ENCODE measurements at places on chromosomes 4 and X. TPM values are rescaled to one million over a fixed set of nuclear protein-coding genes. Genes with fewer than 3 reads are reported as not detected.

- no peak for ATAC-seq
Observed at GRCh38 chrX:154325541-154325940, 29.9 kb downstream of the TKTL1 start.

The BEX2 gene
- 2.4 TPM for total RNA-seq

- ATAC-seq = no peak
Observed at GRCh38 chr4:162104459-162105124, 59.2 kb downstream of the FSTL5 start.

- ATAC-seq = no peak
Observed at GRCh38 chrX:38313190-38313589, 14.1 kb downstream of the RPGR start.

DNA sequence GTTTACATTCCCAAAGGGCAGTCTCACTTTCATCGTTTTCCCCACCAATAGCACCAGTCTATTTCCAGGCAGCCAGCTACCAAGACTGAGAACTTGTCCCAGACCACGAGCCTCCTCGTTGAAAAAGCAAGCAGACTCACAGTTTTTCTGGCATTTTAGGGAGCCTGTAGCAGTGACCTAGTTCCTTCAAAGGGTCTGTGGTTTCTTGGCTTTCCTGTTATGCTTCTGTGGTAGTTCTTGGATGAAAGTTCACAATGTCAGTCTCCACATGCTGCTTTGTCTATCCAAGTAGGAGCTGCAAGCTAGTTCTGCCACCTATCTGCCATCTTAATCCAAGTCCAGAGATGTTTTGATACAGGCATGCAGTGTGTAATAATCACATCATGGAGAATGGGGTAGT is 151.6 kb upstream of the ZC4H2 start:
- ATAC-seq = no peak

The FMR1NB gene
- total RNA-seq = not detected

The AMTN gene
- total RNA-seq = 55.5 TPM

- ATAC-seq = peak; percentile 93
Observed at GRCh38 chr4:7434766-7435150, at the start of gene PSAPL1. TSS of gene PSAPL1 (minus strand) at chr4:7434930. CDS start at chr4:7434879, 51 bp downstream.

The RAB39B gene
- total RNA-seq = 20.9 TPM

The ZNF280C gene
- 8.5 TPM for total RNA-seq

GRCh38 chr4:148254621-148255343 is 187.4 kb downstream of the NR3C2 start:
- ATAC-seq = no peak

DNA sequence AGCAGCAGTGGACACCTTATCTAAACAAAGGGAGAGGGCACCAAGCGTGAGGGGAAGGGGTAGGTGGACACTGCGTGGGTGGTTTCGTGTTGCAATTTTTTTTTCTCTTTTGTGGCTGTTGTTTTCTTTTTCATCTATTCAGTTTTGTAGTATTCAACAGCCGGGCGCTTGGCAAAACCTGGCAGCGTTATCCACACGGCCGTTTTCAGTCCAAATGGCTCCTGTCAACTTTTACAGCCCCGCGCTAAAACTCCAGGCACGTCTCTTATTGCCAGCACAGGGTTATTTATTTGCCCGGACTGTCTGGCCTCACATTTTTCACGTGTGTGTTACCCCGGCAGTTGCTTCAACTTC is 192.2 kb downstream of the BCOR start:
- ATAC-seq = peak; percentile 66

- ATAC-seq = no peak
Observed at GRCh38 chr4:33989820-33990443, 2254.4 kb downstream of the ARAP2 start.

DNA sequence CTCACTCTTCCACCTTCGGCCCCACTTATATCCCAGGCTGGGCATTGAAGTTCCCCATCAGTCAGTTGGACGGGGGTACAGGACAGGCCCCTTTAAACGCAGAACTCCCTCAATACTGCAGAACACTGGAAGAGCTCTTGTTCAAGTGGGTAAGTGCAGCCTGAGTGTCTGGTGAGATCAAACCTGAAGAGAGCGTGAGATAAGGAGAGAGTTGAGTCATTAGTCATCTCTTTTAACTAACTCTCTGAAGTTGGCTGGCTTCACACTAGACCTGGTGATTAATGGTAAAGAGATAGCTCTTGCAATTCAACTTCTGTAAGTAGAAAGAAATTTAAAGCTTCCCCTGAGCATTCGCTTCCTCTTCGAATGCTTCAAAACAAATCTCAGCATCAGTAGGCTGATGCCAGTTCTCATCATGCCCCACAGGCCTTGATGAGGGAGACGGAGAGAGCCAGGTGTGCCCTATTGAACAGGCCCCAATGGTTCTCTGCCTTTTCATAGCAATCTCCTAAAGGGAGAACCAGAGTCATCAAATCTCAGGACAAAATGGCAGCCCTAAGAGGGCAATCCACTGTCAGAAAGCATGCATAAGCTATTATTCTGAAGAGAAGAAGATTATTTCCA is 41.0 kb upstream of the JADE1 start:
- no peak for ATAC-seq

GRCh38 chrX:3379111-3379510 is 32.7 kb upstream of the MXRA5 start:
- no peak for ATAC-seq

The TRIM75 gene
- total RNA-seq = 0.18 TPM

The MAGEA9B gene
- 0.21 TPM for total RNA-seq

DNA sequence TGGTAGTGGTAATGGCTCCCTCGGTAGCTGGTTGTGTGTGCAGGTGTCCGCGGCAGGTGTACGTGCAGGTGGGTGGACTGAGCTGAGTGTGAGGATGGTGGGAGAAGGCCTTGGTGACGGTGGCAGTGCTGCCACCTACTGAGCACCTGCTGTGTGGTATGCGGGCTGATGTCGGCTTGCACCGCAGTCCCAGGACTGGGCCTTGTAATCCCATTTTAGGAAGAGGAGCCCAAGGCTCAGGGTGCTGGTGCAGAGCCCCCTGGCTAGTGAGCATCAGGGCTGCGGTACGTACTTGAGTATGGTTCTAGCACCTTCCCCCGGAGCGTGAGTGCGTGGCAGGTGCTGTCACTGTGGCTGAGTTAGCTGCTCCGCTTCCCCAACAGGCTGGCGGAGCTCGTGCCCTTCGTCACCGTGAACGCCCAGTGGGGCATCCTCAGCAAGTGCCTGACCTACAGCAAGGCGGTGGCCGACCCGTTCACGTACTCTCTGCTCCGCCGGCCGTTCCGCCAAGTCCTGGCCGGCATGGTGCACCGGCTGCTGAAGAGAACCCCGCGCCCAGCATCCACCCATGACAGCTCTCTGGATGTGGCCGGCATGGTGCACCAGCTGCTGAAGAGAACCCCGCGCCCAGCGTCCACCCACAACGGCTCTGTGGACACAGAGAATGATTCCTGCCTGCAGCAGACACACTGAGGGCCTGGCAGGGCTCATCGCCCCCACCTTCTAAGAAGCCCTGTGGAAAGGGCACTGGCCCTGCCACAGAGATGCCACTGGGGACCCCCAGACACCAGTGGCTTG is 5.7 kb upstream of the CPZ start:
- no peak for ATAC-seq

DNA sequence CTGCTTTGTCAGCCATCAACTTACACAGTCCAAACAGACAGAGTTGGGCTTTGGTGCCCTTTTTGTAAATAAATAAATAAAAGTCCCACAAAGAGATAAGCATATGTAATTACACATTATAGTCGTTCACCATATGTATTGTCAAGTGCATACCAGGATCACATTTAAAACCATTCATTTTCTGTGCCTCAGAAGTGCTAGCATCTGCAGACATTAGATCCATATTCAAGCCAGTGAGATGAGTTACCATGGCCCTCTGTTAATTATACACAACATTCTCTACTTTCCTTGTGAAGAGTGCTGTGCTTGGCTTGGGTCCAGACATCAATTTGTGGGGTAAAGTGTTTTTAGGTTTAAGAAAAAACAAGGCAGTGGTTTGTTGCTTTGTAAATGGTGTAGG is 76.8 kb downstream of the ENOX2 start:
- no peak for ATAC-seq

DNA sequence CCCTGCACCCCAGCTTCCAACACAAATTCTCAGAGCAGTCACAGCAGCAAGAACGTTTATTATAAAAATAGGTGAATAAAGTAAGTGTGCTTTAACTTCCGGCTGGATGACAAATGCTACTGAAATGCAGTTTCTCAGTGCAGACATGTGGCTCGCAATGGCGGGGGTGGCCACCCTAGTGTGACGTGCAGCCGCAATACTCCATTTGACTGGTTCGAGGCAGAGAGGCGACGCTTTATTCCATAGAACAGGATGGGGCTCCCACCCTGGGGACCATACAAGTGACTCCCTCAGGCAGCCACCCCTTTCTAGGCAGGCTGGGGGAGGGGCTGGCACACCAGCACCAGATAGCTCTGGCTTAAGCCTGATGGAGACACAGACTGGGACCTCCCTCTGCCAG is 14.5 kb downstream of the TNIP2 start:
- ATAC-seq = no peak

GRCh38 chr4:181020456-181020855 is 1222.7 kb upstream of the TENM3 start:
- no peak for ATAC-seq

- no peak for ATAC-seq
Observed at GRCh38 chrX:103540145-103540544, 20.9 kb upstream of the RAB40A start.

- ATAC-seq = no peak
Observed at GRCh38 chrX:47844117-47844516, 7.4 kb downstream of the ZNF81 start.

DNA sequence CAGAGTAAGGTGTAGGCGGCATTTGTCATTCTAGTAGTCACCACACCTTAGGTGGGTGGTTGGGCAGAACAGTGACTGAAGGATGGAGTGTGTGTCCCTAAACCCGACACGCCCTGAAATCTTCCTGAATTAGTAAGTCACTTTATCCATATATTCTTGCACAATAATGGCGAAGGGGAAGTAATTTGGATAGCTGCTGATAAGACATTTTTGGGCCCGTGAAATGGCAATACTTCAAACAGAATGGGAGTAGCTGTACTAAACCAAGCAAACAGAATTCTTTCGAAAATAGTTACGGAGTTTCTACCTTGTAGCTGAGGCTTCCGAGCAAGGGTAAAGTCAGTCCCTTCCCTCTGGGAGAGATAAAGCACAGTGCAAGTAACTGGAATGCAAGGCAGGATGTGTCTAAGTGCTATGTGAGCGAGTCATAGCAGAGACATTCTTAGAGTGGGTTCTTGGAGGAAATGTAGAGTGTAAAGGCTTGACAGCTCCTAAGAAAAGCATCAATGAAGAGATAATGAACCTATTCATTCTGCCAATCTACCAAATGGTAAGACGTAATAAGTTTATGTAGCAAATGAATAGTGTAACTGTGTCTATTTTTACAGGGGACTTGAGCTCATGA is 72.8 kb downstream of the CLCN5 start:
- no peak for ATAC-seq

- no peak for ATAC-seq
Observed at GRCh38 chr4:145921231-145921630, 17.4 kb downstream of the ZNF827 start.

The ARHGEF38 gene
- 0.22 TPM for total RNA-seq

The ADRA2C gene
- total RNA-seq = 2.4 TPM

The GAGE12D gene
- total RNA-seq = not detected

- ATAC-seq = no peak
Observed at GRCh38 chr4:63580796-63581475, 828.3 kb downstream of the TECRL start.

GRCh38 chr4:143743591-143743990 is 43.1 kb upstream of the FREM3 start:
- ATAC-seq = no peak

The SHROOM2 gene
- 13.5 TPM for total RNA-seq

The KIT gene
- 5.6 TPM for total RNA-seq

The PABPC1L2A gene
- not detected for total RNA-seq

DNA sequence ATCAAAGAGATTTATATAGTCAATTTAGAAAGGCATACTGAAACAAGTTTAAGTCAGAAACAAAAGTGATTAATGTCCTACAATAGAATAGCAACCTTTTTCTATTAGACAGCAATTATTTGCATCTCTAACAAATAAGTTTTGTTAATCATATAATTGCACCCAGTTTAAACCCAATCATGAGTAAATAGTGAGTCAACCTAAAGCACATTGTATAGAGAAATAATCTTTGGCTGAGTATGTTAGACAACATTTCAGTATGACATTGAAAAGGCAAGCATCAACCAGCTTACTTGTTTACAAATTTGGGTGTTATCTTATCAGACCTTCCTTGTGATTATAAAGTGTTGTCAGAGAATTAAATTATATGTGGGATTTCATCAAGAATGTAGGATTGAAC is 209.5 kb downstream of the IL15 start:
- no peak for ATAC-seq

The WWC2 gene
- 9.6 TPM for total RNA-seq

GRCh38 chr4:70471897-70472296 is at the start of gene MUC7:
TSS of gene MUC7 (plus strand) at chr4:70472197. CDS start at chr4:70474022, 1,825 bp downstream.
- no peak for ATAC-seq

The ELOVL6 gene
- total RNA-seq = 29.5 TPM

The TDO2 gene
- total RNA-seq = 12.5 TPM

The LGI2 gene
- total RNA-seq = 1.4 TPM

DNA sequence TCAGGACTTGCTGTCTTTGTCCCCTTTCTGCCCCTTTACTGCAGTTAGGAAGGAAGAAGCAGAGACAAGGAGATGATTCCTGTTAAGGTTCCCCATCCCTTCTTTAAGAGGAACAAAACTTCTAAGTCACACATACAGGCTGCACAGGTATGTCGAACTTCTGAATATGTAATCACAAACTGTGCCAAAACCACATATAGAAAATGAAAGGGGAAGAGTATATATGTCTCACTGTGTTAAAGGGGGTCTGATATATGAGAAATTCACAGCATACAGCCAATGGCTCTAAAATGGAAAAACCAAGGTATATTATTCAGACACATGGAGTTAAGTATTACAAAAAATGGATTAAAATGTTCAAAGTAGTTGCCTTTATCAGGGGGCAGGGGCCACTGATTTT is 11.7 kb downstream of the CFAP97 start:
- ATAC-seq = no peak

The AMBN gene
- not detected for total RNA-seq

The NALF2 gene
- 5.3 TPM for total RNA-seq

The SHOX gene
- 0.13 TPM for total RNA-seq

DNA sequence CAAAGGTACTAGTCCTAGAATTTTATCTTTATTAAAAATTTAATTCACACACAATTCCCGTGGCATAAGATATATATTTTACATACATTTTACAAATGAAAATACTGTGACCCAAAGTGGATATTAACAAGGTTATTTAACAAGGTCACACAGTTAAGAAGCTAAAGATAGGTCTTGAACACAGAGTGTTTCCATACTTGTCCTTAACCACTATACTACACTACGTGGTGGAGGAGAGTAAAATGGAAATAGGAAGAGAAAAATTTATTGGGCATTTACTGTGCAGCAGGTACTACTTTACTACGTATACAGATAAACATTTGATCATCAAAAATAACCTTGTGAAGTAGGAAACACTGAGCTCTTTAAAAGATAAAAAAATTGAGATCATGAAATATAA is 14.8 kb downstream of the TECRL start:
- no peak for ATAC-seq

The RPS3A gene
- 2,912 TPM for total RNA-seq

DNA sequence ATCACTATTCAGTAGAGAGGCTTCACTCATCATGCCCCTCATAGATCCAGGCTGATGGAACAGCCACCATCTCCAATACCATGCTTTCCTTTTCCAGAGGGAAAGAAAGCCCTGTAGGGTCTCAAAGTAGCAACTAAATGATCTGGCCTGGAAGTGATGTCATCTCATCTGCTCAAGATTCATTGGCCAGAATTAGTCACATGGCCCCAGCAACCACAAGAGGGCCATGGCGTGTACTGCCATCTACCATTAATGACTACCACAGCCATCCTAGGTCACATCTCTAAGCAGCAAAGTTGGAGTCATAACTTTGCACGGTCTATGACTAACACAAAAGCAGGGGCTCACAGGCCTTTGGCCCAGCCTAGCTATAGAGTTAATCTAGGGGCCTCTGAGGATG is 194.8 kb downstream of the KIT start:
- ATAC-seq = no peak

Measured in motor neuron (in vitro differentiated cells).